Activated CD4-positive, alpha-beta T cell treated with anti-CD3 and anti-CD28 coated beads for 1 hour (primary cell): ENCODE measurements at places on chromosomes 7 and 10.

- DNase-seq, result no peak
Measured at GRCh38 chr7:151924508-151924907, 31.7 kb upstream of the GALNTL5 start.

DNA sequence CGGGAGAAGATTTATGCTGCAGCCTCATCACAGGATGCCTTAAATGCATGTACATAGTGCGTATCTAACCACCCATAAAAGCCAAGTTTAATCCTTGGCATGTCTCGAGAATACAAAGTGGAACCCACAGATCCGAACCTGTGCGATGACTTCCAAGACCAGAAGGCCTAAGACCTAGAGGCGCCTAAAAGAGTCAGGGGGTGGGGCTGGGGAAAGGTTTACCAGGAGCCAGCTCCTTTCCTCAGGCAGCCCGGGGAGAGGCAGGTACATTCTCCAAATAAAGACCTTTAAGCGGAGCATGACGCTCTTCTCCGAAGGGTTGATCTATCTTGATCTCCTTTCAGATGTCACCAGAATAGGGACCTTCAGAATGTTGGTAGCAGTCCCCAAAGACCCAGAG is 9.7 kb downstream of the SP8 start:
- DNase-seq, result no peak

DNA sequence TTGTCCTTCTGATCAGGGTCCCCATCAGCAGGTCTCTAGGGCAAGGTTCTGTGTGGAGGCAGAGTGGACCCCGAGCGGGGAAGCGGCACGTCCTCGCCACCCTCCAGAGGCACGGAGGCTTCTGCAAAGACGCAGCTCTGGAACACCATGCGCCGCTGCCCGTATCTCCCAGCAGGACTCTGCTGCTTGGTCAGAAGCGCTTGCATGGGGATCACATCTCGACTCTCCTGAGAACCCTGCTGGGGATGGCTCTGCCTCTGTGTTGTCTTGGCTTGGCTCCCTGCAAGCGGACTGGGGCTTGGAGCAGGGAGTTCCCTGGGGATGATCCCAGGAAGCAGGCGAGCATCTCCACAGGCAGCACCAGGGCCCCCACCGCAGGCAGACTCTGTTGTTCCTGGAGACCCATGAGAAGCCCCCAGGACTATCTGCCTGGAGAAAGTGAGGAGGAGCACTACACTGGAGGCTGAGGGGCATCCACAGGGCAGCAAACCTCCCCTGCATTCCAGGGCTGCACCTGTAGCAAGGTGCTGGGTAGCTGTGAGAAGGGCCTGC is 520.5 kb downstream of the GLRX3 start:
- no peak for DNase-seq

GRCh38 chr7:42774436-42774835 is 137.4 kb downstream of the C7orf25 start:
- no peak for DNase-seq

GRCh38 chr10:111560027-111560426 is 483.2 kb downstream of the ADRA2A start:
- no peak for DNase-seq

DNA sequence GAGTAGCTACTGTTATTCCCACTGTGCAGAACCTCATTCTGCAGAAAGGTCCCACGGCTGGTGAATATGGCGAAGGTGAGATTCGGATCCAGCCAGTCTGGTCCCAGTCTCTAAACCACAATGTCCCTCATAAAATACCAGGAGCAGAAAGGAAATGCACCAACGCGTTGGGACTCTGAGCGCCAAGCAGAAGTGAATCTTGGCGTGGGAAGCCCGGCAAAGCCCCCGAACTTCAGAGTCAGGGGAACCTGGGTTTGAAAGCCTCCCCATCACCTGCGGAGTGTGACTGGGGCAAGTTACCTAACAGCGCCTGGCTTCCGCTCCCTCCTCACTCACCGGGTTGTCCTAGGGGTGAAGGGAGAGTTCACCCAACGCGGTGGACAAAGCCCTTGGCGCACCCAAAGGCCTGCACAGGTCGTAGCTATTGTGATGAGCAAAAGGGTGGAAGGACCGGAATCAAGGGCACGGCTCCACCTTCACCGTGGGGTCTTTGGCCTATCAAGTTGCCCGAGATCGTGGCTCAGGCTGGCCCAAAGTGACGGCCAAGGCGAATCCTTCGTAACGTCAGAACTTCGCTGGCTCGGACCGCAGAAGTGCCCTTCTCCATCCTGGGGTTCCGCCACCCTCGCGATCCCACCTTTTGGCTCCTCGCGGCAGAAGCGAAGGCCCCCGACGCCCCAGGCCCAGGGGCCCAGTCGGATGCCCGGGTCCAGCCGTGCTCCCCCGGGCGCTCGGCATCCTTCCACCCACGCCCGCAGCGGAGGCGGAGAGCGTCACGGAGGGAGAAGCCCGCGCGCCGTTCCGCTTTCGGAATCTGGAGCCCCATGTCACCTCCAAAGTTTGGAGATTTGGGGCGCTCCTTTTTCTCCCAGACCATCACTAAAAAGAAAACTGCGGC is 811 bp downstream of the RGS10 start:
- peak; percentile 54 for DNase-seq

DNA sequence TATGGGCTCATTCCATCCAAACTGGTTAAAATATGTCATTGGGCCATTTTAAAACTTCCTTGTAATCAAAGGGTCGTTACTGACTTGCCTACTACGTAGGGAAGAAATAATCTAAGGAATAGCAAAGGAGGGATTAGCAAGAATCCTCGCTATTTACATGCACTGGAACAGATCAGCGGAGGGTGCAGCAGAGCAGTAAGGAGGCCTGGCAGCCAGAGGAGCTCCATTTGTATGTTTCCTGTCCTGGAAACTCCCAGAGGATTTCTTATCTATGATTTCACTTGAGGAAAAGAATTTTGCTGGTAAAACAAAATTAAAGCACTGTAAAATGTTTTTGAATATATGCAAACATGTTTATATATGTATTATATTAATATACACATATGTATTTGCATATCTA is 107.3 kb downstream of the TPK1 start:
- DNase-seq, result no peak

DNA sequence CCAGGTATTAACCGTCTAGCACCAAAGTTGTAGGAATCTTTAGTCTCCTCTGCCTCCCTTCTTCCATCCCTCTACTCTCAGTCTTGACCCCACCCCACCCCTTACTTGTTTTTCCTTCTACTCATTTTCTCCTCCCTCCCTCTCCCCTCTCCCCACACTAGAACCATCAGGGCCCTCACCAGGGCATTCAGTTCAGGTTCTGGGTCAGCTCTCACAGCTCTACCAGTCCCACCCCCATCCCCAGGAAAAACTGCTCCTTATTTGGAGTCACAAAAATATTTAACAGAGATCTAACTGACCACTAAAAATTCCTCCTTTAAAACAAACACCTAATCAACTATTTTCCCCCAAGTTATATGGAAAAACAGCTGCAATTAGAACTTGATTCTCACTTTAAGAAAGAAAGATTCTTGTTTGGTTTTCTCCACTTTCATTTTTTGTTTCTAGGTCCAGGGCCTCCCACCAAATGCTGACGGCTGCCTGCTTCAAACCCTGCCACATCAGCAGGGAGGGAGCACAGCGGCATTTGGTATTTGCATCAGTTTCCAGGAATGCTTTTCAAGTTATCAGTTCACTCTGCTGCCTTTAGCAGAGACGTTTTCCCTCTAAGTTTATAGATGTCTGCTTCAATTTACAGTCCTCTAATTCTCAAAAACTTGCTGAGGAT is 2.8 kb upstream of the COL1A2 start:
- no peak for DNase-seq

DNA sequence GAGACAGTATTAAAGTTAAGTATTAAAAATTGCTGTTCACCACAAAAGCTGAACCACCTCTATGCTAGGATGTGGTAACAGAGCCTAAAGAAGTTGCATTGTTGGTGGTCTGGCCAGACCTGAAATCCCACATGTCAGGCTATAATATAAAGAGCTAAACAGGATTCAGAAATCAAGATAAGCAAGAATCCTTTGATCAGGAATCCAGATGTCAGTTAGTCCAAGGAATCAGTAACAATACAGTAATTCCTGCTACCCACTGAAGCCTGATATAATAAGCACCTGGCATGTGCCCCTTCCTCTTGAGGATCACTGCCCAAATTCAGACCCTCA is 48.9 kb downstream of the ZNF277 start:
- no peak for DNase-seq
